CD4-positive, alpha-beta T cell treated with Interleukin-12 subunit alpha and Interleukin-12 subunit beta, for 1 hour (primary cell): ENCODE measurements at places on chromosomes 16 and 17.
A peak's percentile ranks its signal among the peaks of the same experiment; 100 is the strongest.

DNA sequence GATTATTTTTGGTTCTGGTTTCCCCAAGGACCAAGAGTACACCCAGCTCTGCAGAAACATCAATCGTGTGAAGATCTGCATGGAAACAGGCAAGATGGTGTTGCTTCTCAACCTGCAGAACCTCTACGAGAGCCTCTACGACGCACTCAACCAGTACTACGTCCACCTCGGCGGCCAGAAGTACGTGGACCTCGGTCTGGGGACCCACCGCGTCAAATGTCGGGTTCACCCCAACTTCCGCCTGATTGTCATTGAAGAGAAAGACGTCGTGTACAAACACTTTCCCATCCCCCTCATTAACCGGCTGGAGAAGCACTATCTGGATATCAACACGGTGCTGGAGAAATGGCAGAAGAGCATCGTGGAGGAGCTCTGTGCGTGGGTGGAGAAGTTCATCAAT lies 67.4 kb upstream of the ENDOV start:
- DNase-seq, result no peak

DNA sequence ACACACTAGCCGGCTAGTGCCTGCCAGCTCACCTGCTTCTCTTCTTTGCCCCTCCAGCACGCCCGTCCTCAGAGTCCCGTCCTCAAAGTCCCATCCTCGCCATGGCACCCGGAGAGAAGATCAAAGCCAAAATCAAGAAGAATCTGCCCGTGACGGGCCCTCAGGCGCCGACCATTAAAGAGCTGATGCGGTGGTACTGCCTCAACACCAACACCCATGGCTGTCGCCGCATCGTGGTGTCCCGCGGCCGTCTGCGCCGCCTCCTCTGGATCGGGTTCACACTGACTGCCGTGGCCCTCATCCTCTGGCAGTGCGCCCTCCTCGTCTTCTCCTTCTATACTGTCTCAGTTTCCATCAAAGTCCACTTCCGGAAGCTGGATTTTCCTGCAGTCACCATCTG lies 3.6 kb downstream of the SCNN1G start:
- DNase-seq, result no peak

DNA sequence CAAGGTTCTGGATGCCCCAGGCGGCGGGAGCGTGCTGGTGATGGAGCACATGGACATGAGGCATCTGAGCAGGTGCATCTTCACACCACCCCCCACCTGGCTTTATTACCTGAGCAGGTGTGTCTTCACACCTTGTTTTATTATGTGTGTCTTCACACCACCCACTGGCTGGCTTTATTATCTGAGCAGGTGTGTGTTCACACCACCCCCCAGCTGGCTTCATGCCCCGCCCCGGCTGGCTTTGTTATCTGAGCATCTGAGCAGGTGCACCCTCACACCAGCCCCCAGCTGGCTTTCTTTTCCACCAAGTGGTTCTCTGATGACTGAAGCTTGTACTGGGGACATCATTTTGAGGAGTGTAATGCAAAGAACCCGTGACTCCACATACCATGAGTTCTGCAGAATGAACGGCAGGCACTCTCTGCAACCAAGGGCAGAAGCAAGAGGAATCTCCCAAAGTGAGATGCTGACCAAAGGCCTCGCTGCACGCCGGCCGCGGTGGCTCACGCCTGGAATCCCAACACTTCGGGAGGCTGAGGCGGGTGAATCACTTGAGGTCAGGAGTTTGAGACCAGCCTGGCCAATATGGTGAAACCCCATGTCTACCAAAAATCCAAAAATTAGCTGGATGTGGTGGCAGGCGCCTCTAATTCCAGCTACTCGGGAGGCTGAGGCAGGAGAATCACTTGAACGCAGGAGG lies 2.6 kb downstream of the FN3KRP start:
- DNase-seq, result no peak

DNA sequence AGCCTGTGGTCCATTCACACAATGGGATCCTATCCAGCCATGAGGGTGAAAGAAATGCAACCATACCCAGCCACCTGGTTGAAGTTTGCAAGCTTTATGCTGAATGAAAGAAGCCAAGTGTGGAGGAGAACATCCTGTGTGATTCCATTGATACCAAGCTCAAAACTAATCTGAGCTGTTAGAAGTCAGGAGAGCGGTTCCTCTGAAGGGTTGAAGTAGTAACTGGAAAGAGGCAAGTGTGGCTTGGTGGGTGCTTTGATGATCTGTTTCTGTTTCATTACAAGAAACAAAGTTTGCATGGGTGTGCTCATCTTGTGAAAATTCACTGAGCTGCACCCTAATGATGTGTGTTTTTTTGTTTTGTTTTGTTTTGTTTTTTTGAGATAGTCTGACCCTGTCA lies 99.4 kb downstream of the SALL1 start:
- DNase-seq, result no peak

GRCh38 chr17:72901083-72901482 lies 191.4 kb downstream of the SLC39A11 start:
- no peak for DNase-seq

- no peak for DNase-seq
Measured at GRCh38 chr17:12789075-12789480, 220 bp upstream of the ARHGAP44 start.

DNA sequence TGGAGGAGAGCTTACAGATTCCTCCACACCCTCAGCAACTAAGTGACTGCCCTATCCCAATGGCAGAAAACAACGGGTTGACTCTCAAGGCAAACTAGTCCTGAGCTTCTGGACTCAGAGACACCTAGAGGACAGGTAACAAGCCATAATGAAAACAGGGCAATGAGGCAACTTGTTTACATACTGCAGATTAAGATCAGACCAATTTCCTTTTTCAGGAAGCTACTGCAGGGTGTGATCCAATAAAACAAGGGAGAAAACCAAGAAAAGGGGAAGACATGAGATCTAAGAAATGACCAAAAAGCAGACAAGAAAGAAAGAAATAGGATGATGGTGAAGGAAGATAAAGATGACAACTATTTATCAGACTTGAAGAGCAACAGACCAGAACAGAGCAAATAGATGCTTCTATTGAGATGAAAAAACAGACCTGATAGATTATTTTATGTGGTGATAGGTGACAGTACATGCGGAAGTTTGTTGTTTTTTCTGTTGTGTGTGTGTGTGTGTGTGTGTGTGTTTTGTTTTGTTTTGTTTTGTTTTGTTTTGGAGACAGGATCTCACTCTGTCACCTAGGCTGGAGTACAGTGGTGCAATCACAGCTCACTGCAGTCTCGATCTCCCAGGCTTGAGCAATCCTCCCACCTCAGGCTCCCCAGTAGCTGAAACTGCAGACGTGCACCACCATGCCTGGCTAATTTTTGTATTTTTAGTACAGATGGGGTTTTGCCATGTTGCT lies 120.7 kb downstream of the GAS7 start:
- DNase-seq, result peak; percentile 26

DNA sequence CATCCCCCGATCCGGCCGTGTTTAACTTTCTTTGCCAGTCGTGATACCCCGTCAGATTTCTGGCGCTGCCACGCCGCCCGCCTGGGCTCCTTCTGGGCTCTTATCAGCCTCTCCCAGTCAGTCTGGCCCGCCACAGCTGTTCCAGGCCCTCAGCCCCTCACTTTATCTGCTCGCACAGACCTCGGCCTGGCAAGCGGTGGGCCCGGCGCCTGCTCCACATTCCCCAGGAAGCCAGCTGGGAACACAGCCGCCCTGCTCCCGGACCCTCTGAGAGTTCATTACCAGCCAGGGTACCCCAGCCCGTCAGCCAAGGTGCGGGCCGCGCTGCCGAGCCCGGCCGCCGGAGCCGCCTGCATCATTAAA lies 157.5 kb downstream of the ZNF423 start:
- no peak for DNase-seq

DNA sequence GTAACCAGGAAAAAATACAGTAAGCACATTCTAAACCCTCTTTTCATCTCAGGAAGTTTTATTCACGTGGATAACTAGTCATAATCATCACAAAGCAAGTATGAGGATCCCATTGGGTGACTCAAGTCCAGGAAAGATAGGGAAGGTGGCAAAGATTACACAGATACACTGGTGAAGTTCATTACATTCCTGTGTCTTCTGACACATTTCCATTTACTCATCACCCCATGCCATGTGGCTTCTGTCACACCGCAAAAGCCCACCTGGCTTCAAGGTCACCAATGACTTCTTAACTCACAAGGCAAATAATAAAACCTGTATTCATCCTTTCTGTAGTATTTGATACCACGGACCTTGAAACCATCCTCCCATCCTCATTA lies 17.0 kb downstream of the HS3ST3A1 start:
- DNase-seq, result no peak

DNA sequence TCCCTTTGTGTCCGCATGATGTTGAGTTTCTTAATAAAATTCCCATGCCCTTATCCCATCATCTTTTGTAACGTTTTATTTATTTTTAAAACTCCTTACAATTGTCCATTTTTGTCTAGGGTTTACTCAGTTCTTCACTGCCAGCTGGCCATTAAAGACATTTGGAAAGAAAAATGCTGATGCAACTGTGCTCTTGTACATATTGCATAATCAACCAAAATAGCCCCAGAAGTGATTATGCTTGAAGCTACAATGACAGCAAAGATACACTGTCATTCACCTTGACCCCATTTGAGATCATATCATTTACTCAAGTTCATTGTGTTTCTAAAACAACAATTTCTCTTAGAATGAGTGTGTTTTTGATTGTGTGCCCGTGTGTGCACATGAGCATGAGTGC lies 1074.6 kb upstream of the RBFOX1 start:
- no peak for DNase-seq

GRCh38 chr17:48231995-48232959 lies 124.7 kb downstream of the SNX11 start:
- no peak for DNase-seq

DNA sequence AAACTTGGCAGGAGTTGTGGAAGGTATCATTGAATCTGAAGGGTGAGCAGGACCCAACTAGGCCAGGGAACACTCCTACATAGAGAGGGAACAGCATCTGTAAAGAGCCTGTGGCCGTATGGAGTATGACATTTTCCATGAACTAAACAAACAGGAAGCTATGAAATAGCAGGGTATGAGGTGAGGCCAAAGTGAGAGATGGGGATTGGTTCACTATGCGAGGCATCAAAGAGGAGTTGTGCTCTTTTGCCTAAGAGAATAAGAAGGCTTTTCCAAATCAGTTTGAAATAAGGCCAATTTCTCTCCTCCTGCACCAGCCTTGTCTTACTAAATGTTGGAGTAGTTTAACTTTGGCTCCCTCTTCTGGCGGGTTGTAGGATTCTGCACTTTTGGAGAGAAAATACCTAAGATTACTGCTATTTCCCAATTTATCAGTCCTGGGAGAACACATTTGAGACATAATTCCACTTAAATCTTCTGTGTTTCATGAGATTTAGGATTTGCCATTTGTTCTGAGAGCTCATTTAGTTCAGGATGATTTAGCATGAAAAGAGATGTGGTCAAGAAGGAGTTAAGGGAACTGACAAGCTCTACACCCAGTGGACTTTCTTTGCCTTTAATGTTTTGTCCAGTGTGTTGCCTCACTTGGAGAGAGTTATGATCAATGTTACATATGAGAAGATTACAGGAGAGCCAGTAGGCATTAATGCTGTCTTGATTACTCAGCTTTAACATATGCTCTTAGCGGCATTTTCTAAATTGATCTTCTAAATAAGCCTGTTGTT lies 55.4 kb downstream of the TNRC6C start:
- DNase-seq, result peak; percentile 72

GRCh38 chr16:49688036-49688697 lies 167.7 kb downstream of the ZNF423 start:
- no peak for DNase-seq

- DNase-seq, result no peak
Measured at GRCh38 chr16:82845116-82845515, 218.3 kb downstream of the CDH13 start.

- no peak for DNase-seq
Measured at GRCh38 chr16:21685034-21685455, 21.3 kb downstream of the OTOA start.

GRCh38 chr17:53061446-53061845 lies 761.3 kb upstream of the KIF2B start:
- DNase-seq, result no peak

GRCh38 chr16:49952386-49952785 lies 72.6 kb upstream of the CNEP1R1 start:
- no peak for DNase-seq

DNA sequence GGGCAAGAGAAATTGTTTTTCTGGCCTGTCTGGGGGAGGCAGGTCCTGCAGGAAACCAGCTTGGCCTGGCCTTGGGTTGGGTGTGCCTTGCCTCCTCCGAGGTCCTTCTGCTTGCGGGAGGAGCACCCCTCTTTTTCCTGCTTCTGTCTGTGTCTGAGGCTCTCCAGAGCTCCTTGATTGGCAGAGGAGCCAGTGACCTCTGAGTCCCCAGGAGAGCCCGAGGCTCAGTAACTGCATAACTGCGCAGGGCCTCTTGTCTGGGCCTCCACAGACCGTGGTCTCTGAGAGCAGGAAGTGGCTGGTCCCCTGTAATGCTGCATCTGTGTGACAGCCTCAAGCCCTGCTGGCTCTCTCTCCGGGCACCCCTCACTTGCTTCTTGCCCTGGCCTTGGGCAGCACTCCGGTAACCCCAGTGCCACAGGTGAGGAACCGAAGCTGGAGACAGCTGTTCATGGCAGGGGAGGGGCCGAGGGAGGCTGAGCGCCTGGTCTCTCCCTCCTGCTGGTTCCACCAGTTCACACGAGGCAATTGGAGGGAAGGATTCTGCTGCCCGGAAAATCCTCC lies 1.6 kb downstream of the CAPN15 start:
- peak; percentile 36 for DNase-seq

- no peak for DNase-seq
Measured at GRCh38 chr17:64661726-64661975, 456 bp downstream of the SMURF2 start.

- DNase-seq, result no peak
Measured at GRCh38 chr17:72921347-72922054, 171.0 kb downstream of the SLC39A11 start.

- DNase-seq, result no peak
Measured at GRCh38 chr16:67241008-67241900, 6.0 kb downstream of the FHOD1 start.

DNA sequence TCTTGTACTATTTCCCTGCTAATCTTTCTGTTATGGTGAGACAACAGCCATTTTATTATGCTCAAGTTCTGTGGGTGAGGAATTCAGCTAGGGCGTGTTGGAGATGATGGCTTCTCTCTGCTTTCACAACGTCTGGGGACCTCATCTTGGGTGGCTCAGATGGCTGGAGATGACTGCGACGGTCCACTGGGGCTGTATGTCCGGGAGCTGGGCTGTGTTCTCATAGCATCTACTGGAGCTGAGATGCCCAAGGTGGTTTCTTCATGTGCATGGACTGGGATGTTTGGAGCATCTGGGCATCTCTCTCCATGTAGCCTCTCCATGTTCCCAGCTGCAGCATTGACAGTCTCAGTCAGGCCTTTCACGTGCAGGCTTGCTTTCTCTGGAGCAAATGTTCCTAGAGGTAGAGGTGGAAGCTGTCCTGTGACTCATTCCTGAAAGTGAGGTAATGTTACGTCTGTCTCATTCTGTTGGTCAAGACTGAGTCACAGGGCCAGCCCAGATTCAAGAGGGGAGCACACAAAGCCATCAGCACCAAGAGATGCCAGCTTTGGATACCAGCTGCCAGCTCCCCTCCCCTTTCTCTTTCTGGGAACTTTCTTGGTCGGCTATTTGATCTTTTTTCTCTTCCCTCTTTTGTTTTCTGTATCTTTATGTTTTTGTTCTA lies 96.2 kb downstream of the RAP1GAP2 start:
- DNase-seq, result no peak

- no peak for DNase-seq
Measured at GRCh38 chr16:12215277-12216105, 239.0 kb downstream of the SNX29 start.

- peak; percentile 65 for DNase-seq
Measured at GRCh38 chr17:64736804-64737492, 74.8 kb upstream of the SMURF2 start.
